ENCODE measurements at places on chromosomes 6 and 20. TPM values are rescaled to one million over a fixed set of nuclear protein-coding genes. Genes with fewer than 3 reads are reported as not detected.

SLC22A16 gene
- 0.52 TPM for polyA plus RNA-seq

SYNCRIP gene
- 218 TPM for polyA plus RNA-seq

OR2H2 gene
- 0.23 TPM for polyA plus RNA-seq

- no peak for DNase-seq
Measured at GRCh38 chr6:116084284-116084683, 16.4 kb upstream of the NT5DC1 start.

DNA sequence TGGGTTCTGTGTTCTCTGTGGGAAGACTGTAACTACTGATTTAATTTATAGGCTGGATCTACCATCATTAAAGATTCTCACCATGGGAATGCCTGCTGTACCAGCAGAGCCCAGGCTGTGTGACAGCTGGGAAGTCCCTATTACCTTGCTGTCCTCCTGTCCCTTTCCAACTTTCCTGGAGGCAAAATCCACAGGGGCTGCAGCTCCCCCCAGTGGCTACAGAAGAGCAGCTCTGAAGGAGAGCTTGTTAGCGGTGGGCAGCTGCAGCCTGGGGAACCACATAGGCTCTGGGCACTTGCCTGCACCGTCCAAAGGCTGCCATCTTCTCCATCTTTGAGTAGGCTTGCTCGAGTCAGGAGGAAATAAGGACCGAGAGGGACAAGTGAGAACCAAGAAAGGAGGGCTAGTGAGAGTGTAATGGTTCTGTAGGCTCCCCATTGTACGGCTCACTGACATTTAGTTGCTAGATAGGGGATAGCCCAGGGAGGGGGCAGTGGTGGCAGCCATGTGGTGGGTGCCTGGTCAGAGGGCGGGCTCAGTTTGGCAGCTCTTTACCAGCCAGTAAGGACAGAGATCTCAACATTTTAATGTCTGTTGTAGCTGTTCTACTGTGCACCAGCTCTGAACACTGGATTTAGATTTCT is 155.1 kb upstream of the MLIP start:
- peak; percentile 52 for DNase-seq

DNA sequence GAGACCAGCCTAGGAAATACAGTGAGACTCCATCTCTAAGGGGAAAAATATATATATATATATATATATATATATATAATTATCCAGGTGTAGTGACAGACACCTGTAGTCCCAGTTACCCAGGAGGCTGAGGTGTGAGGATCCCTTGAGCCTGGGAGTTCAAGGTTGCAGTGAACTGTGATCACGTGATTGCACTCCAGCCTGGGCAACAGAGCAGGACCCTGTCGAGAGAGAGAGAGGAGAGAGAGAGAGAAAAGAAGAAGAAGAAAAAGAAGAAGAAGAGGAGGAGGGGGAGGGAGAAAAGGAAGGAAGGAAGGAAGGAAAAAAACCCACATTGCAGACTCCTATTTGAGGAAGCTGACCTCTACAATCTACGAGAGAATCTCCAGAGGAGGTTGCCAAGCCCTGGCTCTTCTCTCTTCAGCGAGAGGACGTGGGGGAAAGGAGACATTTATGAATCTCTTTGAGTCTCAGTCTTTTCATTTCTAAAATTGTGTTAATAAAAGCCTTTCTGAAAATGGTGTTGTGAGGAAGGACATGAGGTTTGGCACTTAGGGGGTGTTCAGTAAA is 49.7 kb downstream of the COL11A2 start:
- DNase-seq, result no peak

DNA sequence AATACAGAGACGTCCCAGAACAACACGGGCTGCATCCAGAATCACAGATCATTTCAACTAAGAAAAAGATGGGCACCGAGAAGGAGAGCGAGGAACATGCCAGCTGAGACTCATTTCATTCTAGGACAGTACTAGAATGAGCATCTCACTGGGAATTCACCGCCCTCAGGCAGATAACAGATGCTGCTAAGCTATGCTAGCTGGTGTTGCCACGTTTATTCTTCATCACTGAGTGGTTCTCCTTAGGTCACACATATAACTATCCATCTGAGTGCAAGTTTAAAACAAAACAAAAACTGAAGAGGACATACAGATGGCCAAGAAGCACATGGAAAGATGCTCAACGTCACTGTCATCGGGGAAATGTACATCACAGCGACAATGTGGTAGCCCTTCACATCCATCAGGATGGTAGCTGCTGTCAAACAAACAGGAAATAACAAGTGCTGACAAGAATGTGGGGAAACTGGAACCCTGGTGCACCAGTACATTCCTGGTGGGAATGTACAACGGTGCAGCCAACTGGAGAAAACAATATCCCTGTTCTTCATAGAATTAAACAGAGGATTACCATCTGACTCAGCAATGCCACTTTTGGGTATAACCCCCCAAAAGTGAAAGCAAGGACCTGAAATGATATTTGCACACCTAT is 97.6 kb downstream of the SLC22A23 start:
- no peak for DNase-seq

- no peak for DNase-seq
Measured at GRCh38 chr20:51311636-51312479, 230.7 kb downstream of the NFATC2 start.

DNA sequence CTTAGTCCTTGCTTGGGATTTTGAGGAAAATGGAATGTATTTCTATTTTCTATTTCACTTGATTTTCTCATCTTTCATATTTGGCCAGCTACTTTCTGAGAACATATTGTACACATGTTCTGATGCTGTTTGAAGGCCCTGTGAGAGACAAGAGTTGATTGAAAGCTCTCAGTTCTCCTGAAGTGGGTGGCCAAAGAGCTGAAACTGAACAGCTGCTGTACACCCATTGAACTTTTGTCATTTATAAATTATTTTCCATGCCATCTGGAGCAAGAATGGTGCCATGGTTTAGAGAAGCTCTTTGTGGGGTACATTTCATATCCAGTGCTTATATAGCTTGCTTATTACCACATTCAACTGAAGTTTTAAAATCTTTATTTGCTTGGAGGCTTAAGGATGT is 298.3 kb downstream of the PRL start:
- DNase-seq, result no peak

- DNase-seq, result no peak
Measured at GRCh38 chr6:88301888-88302768, 136.0 kb upstream of the CNR1 start.

DNA sequence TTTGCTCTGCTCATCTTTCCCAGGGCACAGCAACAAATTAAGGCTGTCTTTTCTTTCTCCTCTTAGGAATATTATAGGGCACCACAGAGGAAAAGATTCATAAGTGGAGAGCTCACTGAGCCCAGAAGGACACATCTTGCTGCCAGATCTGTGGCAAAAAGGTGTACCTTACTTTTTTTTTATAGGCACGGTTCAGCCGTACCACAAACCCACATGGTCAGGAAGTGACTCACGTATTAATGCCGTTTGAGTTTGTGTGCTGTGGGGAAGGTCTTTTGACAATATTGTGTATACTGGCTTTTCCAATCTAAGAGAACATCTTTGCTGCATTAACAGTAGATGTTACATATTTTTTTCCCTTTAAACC is 28.4 kb downstream of the PAQR8 start:
- DNase-seq, result no peak

DNA sequence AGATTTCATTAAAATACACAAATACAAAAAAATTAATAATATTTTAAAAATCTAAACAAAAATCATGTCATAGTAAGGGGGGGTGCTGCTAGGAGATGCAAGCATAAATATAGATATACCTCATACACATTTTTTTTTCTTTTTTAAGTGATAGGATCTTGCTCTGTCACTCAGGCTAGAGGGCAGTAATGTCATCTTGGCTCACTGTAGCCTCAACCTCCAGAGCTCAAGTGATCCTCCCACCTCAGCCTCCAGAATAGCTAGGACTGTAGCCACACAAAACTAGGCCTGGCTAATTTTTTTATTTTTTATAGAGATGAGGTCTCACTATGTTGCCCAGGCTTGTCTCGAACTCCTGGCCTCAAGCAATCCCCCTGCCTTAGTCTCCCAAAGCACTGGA is 90.8 kb downstream of the HACE1 start:
- no peak for DNase-seq

DNA sequence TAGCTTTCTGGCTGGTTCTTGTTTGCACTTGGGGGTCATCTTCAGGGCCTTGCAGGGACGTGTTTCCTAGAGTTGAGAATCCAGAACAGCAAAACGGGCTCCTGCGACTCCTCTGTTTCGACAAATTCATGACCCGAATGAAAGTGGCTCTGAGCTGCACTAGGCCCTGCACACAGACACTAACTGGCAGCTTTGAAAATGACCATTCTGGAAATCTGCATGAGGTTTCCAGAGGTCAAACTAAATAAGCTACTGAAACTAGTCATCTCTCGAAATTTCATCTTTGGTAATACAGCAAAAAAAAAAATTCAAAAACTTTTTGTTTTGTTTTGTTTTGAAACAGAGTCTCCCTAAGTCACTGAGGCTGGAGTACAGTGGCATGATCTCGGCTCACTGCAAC is 15.5 kb upstream of the BMP7 start:
- no peak for DNase-seq

DNA sequence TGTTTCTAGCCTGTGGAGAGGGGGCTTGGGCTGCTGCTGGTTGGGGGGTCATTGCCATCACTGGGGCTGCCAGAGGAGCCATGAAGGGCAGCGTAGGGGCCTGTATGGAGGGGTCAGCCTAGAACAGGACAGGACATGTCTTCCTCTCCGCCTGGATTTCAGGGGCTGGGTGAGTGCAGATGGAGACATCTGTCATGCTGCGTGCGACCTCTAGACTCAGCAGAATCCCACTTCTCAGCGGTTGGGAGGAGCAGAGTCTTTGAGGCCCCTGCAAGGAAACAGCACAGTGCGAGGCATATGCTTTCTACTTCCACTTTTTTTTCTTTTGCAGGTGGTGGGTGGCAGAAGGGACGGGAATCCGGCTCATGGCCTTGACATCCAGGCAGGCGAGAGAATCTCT is 67.9 kb downstream of the EZR start:
- no peak for DNase-seq
